ENCODE measurements at places on chromosomes 4 and X.

GRCh38 chr4:87734936-87735335 is 64.4 kb upstream of the IBSP start:
- no peak for DNase-seq

DNA sequence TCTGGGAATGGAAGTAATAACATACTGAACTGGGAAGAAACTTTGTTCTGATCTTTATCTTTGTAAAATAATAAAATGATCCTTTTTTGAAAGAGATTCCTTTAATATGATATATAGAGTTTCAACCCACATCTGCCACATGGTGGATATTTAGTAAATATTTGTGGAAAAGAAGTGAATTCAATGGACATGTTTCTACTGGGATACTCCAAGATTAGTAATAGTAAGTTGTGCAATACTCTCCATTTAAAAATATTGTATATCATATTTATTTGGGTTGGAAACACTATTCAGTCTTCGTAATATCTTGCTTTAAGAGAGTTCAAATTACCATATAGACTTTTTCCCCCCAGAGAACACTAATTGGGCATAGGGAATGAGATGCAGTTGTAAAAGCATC is 17.8 kb upstream of the ARSJ start:
- DNase-seq: no peak

DNA sequence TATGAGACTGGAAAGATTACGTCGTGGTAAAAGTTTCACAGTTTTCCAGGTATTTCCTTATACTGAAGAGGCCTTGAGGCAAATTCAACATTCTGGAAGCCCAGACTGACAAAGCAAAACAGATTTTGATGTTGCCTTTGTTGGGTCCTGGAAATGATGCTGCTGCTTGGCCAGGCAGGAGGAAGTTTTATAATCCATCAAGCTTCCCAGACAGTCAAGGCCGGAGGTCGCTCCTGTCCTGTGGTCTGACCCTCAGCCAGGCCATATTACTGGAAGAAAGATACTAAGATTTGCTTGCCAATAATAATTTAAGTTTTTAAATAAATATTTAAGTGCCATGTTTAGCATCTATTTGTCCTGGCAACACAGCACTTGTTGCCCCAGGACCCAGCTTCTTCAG is 63.4 kb downstream of the TAPT1 start:
- DNase-seq: no peak

- no peak for DNase-seq
These were observed 14.1 kb downstream of the SRPX start for GRCh38 chrX:38206542-38206941.

DNA sequence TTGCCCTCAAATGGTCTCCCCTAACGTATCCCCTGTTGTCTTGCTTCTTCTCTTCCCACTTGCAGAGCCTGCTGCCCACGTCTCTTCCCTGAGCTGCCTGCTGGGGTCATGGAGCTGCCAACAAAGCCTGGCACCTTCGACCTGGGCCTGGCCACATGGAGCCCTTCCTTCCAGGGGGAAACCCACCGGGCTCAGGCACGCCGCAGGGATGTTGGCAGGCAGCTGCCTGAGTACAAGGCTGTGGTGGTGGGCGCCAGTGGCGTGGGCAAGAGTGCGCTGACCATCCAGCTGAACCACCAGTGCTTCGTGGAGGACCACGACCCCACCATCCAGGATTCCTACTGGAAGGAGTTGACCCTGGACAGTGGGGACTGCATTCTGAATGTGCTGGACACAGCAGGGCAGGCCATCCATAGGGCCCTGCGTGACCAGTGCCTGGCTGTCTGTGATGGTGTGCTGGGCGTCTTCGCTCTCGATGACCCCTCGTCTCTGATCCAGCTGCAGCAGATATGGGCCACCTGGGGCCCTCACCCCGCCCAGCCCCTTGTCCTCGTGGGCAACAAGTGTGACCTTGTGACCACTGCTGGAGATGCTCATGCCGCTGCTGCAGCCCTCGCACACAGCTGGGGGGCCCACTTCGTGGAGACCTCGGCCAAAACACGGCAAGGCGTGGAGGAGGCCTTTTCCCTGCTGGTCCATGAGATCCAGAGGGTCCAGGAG is 2.9 kb downstream of the ERAS start:
- DNase-seq: no peak

GRCh38 chr4:139834981-139835391 is 169.4 kb downstream of the MGST2 start:
- DNase-seq: no peak

DNA sequence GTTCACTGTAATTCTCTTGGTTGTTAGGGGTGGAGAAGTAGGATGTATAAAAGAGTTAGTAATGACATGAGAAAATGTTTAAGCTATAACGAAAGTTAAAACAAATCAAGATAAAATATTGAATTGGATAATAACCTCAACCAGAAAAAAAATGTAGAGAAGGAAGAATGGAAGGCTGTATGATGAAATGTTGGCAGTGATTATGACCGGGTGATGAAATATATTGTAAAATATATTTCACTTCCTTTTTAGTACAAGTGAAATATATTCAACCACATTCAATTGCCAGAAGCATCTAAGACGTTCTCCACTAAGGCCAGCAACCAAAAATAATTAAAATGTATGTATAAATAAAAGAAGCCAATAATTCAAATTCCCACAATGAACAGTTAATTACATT is 309.3 kb upstream of the FGF13 start:
- no peak for DNase-seq

- DNase-seq: no peak
These were observed 203.0 kb downstream of the MAML3 start for GRCh38 chr4:139951021-139951420.

GRCh38 chr4:69518102-69518501 is 22.4 kb upstream of the UGT2B4 start:
- no peak for DNase-seq

DNA sequence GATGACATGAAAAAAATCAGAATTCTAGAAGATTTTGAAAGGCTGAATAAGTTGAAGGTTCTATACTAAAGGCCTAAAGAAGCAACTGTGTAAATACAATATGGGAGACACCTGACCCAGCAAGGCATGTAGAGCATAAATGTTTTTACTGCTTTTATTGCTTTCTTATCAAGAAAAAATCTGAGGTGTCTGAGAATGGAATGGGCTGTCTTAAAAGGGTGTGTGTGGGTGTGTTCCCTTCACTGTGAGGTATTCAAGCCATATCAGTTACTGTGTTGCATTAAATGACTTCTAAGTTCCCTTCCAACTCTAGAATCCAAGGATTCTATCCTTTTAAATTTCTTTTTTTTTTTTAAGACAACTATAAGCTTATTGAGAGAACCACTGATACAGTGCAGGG is 15.7 kb downstream of the ATP8A1 start:
- DNase-seq: no peak

DNA sequence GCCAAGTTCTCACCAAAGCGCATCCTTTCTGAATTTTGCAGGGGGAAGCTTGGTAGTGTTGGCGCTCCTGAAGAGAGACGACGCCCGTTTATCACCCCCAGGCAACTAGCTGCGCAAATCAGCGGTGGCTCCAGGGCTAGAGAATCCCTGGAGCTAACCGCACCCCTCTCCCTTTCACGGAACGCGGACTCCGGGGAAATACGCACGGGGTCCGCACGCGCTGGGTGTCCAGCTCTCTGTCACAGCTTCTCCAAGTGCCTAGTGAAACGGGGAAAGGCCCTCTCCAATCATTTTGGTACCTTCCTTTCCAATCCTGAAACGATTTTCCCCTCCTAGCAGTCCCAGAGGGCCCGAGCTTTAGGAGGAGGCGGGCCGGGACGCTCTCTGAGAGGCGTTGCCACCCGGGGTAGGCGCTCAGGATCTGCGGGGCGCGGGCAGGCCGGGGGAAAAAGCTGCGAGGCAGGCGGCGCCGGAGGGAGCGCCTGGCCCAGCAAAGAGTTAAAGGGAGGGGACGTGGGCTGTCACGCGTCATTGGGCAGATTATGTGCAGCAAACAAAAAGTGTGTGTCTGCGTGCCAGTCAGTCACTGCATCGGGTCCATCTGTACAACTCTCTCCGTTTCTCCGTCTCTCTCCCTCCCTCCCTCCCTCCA is at the start of gene PRDM8:
Gene PRDM8, plus strand, starts transcription at position 582 of the 652 bp plus-strand sequence. CDS start 2,578 bp downstream, outside the sequence.
- DNase-seq: no peak

- DNase-seq: no peak
These were observed 1.6 kb downstream of the ZAR1 start for GRCh38 chr4:48491514-48492176.

- DNase-seq: no peak
These were observed 94.4 kb upstream of the HPGD start for GRCh38 chr4:174616661-174617060.

- no peak for DNase-seq
These were observed 23.0 kb upstream of the CPLX1 start for GRCh38 chr4:848803-849477.

DNA sequence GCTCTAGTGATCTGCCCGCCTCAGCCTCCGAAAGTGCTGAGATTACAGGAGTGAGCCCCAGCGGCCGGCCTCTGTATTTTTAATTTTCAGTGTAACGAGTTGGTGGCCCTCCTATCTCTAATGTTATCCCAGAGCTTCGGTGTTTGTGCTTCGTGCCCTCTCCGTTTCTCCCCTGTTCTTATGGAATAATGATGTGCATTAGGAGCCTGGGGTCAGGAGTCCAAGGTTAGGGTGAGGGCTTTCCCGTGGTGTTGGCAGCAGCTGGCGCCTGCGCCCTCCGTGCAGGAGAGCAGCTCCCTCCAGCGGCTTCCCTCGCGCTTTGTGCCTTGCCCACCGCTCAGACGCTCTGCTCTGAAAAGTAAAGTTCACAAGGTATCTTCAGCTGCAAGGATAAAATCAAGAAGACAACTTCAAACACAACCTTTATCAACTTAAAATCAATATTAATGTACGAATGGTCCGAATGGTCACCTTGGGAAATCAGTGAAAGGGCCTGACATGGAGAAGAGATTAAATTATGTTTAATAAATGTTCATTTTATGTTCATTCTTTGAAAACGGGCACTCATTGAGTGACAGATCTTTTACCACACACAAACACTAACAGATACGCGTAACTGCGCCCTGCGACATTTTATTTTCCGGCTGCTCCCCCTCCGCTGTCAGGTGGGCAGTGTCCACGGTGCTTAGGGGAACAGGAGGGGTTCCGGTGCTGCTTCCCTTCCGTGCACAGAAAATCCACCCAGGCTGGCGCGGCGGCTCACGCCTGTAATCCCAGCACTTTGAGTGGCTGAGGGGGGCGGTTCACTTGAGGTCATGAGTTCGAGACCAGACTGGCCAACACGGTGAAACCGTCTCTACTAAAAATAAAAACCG is 62.4 kb downstream of the TRAPPC11 start:
- peak; percentile 12 for DNase-seq

- no peak for DNase-seq
These were observed 89.7 kb upstream of the PCDH7 start for GRCh38 chr4:30630431-30630830.

GRCh38 chr4:80229128-80229527 is 31.8 kb downstream of the PRDM8 start:
- no peak for DNase-seq

DNA sequence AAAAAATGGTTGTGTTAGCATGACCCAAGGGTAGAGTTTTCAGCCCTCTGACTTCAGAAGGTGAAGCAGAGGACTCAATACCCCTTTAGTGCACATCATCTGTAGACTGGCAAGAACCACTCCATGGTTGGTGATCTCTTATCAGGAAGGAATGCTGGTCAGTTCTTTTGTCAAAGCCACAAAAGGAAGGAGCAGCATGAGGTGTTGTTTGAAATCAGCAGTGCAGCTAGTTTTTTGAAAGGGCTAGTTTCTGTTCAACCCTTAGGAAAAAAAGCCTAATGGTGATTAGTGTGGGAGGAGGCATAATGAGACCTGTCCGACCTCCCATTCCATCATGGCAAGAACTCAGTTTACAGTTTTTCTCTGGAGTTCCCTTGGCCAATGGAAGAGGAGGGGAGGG is 362.0 kb upstream of the CT83 start:
- DNase-seq: no peak

- no peak for DNase-seq
These were observed 71.1 kb downstream of the CRMP1 start for GRCh38 chr4:5821665-5822358.

DNA sequence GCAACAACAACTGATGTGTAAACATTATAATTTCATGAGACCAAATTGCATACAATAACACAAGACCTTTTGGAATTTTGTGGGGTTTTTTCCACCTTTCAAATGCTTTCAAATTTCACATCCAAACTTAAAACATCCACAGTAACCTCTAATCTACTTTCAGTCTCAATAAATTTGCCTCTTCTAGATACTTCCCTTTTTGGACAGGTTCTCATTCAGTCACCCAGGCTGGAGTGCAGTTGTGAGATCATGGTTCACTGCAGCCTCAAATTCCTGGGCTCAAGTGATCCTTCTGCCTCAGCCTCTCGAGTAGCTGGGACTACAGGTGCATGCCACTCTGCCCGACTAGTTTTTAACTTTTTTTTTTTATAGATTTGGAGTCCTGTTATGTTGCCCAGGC is 556.6 kb downstream of the NLGN4X start:
- DNase-seq: no peak

DNA sequence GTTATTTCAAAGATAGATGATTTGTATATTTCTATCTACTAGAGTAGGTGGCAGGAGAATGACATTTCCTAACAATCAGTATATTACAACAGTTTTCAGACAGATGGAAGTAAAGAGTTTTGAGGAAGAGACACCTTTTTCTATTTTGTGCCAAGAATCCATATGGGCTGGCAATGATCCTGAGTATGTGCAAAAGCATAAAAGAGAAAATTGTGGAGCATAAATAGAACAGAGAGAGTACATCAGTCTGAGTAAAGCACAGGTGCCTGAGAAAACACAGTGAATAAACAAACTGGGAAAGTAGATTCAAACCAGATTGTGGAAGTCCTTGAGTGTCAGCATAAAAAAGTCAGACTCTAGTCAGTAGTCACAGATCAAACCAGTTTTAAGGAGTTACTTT is 96.8 kb upstream of the WDR44 start:
- no peak for DNase-seq

- no peak for DNase-seq
These were observed 360.0 kb downstream of the ARHGAP24 start for GRCh38 chr4:85834934-85835333.

- DNase-seq: no peak
These were observed 930.9 kb downstream of the DMD start for GRCh38 chrX:32280489-32280888.

DNA sequence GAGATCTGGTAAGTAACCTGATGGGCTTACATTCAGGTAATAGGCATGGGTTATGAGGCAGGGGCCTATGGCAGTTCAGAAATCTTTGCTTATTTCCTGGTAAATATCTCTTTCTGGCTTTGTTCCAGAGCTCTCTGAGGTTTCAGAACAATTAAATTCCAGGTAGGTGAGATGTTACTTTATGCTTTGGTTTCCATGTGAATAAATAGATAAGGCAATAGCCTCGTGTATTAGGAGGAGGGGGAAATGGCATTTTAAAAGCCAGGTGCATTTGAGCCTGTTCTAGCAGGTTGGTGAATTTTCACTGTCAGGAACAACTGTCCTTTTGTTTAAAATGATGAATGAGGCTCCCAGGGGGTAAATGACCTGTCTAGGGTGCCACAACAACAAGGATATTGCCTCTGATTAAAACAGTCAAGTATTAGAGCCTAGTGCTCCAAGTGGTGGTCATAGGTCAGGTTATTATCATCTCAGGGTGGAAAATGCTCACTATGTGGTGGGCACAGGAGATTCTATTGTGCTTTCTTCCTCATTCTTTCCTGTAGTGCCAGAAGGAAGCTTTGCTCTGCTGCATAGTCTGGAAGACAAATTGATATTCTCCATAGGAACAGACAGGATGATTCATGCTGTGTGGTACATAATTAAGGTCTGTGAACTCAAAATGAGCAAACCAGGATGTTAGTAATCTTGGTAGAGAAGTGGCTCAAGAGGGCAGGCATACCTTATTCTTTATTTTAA is 296.2 kb downstream of the INPP4B start:
- DNase-seq: no peak
